CD4-positive, alpha-beta T cell treated with Interleukin-17A for 4 hours (primary cell): ENCODE measurements at places on chromosomes 13 and 19.

- DNase-seq: no peak
Measured at GRCh38 chr19:30719189-30719998, 347.2 kb downstream of the ZNF536 start.

- DNase-seq: no peak
Measured at GRCh38 chr19:53659292-53659691, 27.5 kb downstream of the DPRX start.

DNA sequence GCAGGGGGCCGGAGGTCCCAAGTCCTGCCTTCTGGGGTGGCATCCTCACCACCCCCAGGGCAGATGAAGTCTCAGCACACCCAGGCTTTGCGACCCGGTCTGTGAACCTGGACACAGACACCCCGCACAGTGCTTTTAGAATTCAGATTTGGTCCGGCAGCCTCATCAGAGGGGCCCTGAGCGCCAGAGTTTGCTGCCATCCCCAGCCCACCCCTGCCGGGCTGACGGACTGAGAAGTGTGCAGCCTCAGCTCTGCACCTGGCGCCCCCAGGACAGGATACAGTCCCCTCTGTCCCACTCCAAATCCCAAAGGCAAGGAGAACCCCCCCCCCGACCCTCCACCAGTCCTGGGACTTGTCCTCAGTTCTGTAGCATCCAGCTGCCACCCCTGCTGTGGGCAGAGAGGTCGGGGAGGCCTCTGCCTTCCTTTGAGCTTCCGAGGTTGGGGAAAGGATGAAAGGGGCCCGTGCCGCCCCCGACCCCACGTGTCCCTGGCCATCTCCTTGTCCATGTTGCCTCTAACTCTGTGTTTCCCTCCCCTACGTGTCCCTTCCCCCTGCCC, 16.9 kb downstream of the CAPN12 start:
- DNase-seq: no peak

GRCh38 chr13:92480387-92480786, 746.2 kb upstream of the GPC6 start:
- DNase-seq: no peak

GRCh38 chr13:111372651-111373425, 52.4 kb downstream of the TEX29 start:
- peak; percentile 12 for DNase-seq

DNA sequence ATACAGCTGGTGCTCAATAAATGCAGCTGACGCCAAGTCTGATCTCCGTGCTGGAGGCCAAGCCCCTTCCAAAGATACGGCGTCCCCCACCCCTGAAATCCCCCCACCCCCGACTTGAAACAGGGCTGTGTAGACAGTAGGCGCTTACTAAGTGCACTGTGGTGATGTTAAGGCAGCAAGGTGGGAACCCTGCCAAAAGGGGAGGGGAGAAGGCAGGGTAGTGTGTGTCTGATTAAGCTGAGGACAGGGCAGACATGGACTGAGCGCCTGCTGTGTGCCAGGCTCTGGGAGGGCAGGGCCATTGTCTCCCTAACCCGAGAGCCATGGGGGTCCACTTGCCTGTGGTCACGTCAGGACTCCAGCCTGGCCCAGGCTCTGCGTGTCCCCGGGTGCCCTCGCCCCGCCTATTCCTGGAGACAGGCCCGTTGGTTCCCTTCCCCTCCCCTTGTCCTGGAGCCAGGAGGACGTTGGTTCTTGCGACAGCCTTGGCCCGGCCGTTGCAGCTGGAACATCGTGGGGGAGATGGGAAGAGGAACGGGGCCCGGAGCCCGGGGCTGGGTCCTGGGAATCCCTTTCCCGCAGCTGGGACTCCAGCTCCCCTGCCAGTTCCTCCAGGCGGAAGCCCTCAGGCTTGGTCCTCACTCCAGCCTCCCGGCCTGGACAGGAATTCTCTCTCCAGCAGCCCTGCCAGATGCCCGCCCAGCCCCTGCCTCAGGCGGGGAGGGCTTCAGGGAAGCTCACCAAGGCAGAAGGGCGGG, 1.7 kb upstream of the ELANE start:
- no peak for DNase-seq

- DNase-seq: no peak
Measured at GRCh38 chr13:50970956-50971355, 61.4 kb downstream of the RNASEH2B start.

DNA sequence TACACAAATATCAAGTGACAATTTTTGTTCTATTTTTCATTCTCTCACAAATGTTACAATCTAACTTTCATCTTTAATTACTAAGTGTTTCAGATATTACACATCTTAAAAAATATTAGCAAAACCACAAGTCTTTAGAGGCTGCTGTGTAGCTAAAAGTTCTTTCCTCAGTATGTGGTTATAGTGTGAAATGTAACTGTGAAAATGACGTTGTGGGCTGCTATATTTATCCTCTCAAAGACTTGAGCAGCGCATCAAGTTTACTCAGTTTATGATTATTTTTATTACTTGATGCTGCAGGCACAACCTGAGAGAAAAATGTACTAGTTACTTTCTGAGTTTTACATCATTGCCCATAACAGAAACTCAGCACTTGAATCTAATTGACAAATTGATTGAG, 2860.6 kb upstream of the PCDH20 start:
- DNase-seq: no peak

GRCh38 chr19:17784201-17785008, 10.5 kb upstream of the B3GNT3 start:
- peak; percentile 86 for DNase-seq

GRCh38 chr13:96844195-96844594, 150.1 kb downstream of the OXGR1 start:
- no peak for DNase-seq

- DNase-seq: no peak
Measured at GRCh38 chr13:110298505-110299282, 8.3 kb downstream of the COL4A1 start.

GRCh38 chr13:40143106-40143505, 487.6 kb downstream of the COG6 start:
- DNase-seq: no peak

DNA sequence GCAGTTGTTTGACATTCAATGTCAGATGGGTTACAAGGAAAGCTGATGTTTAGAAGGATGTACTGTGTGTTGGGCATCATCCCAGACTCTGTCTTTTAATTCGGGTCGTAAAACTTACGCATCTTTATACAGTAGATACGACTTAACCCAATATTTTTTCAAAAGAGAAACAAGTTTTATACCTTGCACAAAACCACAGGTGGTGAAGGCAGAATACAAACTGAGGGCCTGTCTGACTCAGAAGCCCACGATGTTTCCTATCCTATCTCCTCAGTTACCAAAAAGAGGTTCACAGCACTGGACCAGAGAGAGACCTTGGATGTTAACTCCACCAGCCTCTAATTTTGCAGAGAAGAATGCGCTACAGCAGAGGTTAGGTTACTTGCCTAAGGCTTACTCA, 477.0 kb downstream of the FOXO1 start:
- peak; percentile 59 for DNase-seq

DNA sequence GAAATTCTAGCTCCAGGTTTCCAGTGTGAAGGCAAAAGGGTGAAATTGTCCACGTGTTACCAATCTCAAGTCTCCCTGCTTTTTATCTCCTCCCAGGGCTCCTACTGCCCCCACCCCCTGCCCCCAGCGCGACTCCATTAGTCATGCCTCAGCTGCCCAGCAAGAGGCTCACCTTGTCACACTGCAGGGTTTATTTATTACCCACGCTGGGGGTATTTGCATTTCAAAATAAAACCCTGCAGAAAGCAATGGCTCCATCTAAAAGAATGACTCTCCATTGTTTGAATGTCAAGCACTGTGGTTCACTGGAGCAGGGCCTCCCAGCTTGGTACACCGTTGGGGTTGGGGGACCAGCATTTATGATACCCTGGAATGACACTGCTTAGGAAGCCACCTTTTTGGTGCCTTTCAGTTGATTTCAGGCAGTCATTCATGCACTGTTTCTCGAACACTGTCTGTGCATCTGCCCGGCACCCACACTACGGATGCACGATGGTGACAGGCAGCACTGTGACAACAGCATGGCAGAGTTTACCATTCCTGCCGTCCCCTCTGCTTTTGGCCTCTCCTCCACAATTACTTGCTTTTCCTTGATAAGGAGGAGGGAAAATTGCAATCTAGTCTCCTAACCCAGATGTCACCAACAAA, 9.9 kb upstream of the POP4 start:
- DNase-seq: no peak

- DNase-seq: peak; percentile 55
Measured at GRCh38 chr19:18789883-18790565, 1.1 kb downstream of the COMP start.

DNA sequence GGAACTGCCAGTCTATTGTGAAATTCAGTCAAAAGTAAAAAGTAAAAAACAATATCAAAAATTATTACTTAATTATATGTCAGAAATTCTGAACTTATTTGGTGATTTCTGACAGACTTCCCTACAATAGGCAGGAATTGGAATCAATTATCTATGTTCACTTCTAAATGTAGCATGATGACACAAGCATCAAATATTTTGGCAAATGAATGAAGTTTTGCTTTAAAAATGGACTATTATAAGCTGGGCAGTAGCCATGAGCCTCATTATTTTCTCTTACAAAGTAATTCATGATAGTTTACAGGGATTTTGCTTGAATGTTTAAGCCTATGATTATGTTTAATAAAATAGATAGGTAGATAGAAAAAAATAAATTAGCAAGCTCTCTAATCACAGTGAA, 582.6 kb downstream of the SLITRK6 start:
- DNase-seq: no peak

GRCh38 chr13:34863360-34864135, 78.5 kb upstream of the NBEA start:
- DNase-seq: no peak

DNA sequence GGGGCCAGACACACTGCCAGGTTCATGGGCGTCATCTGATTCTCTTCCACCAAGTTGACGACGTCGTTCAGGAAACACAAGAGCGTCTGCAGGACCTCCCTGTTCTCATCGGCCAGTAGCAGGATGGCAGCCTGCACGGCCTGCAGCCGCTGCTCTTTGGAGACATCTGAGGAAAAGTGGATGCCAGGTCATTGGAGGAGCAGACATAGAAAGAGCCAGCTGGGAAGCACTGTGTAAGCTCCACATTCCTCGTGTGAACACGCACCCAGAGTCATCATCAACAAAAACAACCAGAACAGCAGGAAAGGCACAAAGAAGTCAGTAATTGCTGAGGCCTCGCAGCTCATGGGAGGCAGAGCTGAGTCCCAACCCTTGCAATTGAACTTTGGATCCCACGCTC, 96.5 kb downstream of the KL start:
- no peak for DNase-seq

- no peak for DNase-seq
Measured at GRCh38 chr13:59111751-59112171, 1052.0 kb downstream of the DIAPH3 start.

DNA sequence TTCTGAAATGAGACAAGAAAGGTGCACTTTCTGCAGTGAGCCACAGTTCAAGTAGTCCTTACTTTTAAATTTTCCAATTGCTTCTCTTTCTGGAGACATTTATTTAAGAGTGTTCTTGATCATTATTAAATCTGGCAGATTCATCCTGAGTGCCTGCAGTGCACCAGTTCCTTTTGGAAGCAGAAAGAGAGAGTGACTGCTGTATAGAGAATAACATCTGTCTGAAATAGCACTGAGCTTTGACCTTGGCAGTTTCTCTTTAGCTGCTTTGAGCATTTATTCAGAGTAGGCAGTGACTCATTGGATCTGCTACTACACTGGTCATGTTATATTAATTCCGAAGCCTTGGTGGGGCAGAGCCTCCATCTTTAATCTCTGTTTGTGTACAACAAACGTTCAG, 1373.7 kb downstream of the PCDH9 start:
- no peak for DNase-seq

- DNase-seq: no peak
Measured at GRCh38 chr13:113573065-113573464, 11.5 kb upstream of the TFDP1 start.

DNA sequence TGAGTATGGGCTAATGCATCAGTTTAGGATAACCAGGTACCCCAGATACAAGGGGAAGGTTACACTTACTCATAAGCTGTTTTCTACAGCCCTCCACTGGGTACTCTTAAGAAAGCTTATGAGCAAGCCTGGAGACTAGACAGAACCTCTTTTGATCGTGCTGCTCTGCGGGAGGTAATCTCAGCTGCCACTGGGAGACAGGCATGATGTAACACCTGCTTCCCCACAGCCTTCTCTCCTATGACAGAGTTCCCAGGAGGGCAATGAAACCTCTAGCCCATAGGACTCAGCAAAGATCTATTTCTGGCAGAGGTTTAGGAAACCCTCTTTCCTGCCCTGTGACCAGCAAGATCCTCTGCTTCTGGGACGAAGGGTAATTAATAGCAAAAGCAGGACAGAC, 65.6 kb downstream of the WASF3 start:
- DNase-seq: no peak

- no peak for DNase-seq
Measured at GRCh38 chr19:38162094-38162493, 61.9 kb downstream of the DPF1 start.

DNA sequence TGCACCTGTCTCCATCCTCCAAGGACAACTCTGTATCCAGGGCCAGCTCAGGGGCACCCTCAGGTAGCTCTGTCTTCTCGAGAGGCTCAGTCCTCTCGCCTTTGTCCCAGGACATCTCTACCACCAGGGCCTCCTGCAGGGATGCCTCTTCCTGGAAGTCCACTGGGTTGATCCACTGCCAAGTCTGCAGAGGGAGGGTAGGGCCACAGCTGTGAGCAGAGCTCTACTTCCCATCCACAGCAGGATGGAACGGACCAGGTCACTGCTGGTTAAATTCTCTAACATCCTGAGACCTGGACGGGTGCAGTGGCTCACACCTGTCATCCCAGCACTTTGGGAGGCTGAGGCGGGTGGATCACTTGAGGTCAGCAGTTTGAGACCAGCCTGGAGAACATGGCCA, 26.8 kb downstream of the IL12RB1 start:
- DNase-seq: no peak

GRCh38 chr19:4521170-4521887, 3.0 kb upstream of the PLIN4 start:
- DNase-seq: no peak

- DNase-seq: no peak
Measured at GRCh38 chr19:45320997-45321775, 1.5 kb downstream of the CKM start.

DNA sequence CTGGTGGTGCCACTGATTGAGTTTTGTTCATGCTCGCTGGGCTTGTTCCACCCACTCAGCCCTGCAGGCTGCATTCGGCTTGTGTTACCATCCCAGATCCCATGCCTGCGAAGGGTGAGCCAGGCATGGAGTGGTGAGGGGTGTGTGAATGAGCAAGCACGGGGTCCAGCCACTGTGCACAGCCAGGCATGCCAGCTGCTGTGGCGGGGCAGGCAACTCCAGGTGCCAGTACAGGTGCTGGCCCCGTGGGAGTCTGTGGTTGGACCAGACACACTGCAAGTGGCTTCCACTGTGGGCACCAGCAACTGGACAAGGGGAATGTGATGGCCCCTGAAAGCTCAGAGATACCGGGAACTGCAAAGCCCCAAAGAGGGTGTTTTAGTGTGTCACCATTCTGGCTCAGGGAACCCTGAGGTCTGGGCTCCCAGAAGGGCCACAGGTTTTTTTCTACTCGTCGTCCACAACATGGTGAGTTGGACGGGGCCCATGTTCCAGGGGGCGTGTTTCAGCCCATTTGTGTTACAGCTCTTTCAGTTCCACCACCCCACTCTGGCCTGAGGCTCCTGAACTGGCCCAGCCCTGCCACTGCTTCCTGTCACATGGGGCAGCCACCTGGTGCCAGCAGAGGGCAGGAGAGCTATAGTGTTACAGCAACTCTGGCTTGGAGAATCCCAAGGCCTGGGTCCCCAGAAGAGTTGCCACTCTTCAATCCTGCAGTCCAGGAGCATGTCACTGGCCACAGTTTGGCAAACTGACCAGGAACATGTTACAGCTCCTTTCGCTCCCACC, 217.0 kb upstream of the OBI1 start:
- no peak for DNase-seq
